ENCODE measurements at places on chromosomes 2 and 18. TPM values are rescaled to one million over a fixed set of nuclear protein-coding genes. Genes with fewer than 3 reads are reported as not detected.

Gene UPP2
- 3.7 TPM for polyA plus RNA-seq

Gene SCN1A
- 0.03 TPM for polyA plus RNA-seq

DNA sequence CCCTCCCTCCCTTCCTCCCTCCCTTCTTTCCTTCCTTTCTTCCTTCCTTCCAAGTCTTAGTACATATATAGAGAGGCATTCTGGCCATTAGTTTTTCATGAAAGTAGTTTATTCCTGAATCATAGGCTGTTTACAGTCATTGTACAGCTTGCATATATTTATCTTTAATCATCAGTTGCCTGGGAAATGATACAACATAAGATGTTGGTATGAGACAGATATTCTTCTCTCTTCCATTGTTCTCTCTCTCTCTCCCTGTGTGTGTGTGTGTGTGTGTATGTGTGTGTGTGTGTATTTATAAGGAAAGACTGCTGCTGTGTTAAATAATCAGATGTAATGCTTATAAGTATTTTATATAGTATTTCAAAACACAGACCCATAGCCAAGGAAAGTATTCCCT is 289.8 kb upstream of the UBE2E3 start:
- DNase-seq: no peak

GRCh38 chr2:121555008-121555407 is 24.3 kb downstream of the RNU4ATAC start:
- DNase-seq: no peak

Gene INO80D
- 9.5 TPM for polyA plus RNA-seq

- no peak for DNase-seq
These were observed 936.0 kb downstream of the TRIB2 start for GRCh38 chr2:13652531-13653313.

Gene RNF149
- polyA plus RNA-seq: 54.1 TPM

DNA sequence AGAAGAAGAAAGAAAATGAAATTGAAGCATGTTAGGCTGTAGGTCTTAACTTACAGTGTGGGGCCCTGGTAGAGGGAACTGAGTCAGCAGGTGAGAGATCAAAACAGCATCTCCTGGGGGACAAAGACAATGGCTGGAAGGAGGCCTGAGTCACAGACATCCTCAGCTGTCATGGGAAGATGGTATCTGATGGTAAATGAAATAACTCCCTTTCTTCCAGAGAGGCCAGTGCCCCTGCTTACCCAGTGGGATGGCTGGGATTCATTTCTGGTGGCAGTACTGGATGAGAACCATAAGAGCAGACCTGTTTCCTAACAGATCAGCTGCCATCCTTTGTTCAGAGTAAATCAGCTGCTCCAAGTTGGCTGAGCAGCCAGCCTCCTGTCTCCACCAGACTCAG is 251.3 kb upstream of the EPAS1 start:
- no peak for DNase-seq

Gene NEB
- polyA plus RNA-seq: 13.7 TPM

DNA sequence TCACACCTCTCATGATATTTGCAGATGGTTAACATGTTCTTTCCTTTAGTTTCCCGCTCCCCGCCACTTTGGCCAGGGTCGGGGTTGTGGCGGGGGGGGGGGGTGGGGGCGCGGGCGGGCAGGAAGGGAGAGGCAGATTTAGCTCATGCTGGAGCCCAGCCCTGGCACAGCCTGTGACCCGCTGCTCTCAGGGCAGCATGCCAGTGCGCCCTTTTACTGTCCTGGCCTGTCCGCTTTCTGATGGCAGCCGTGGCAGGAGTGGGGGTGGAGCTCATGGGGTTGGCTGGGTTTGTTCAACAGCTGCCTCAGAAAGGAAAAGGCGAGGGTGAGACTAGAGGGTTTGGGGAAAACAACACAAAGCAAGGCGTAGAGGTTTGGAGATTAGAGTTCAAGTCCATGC is 56.1 kb downstream of the TNP1 start:
- no peak for DNase-seq

- DNase-seq: no peak
These were observed 17.1 kb upstream of the GPR45 start for GRCh38 chr2:105224444-105224843.

- DNase-seq: no peak
These were observed 40.0 kb upstream of the LAPTM4A start for GRCh38 chr2:20091305-20091991.

DNA sequence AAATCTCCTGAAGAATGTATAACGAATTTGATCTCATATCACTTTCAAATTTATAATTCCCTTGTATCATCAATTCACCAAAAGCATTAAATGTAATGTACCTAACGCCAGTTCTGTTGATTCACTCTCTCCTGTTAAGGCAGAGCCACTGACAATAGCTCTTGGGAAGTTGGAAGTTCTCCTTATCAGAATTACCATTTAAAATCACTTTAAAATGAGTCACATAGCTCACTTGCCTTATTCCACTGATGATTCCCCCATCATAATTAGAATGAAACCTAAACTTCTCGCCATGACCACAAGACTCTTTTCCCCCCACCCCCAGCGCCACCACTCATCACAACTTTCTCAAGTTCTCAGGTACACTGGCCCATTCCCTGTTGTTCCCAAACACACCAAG is 117.1 kb downstream of the PID1 start:
- DNase-seq: no peak

DNA sequence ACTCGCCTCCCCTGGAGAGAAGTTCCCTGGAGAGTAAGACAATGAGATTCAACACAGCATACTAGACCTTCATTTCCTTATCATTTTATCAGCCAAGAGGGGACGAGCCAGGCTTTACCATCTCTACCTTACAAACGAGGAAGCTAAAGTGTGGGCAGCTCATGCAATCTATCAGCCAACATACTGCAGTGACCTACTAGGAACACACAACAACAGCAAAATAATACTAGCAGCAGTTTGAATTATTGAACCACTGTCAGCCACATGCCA is 60.0 kb upstream of the TEX51 start:
- no peak for DNase-seq

DNA sequence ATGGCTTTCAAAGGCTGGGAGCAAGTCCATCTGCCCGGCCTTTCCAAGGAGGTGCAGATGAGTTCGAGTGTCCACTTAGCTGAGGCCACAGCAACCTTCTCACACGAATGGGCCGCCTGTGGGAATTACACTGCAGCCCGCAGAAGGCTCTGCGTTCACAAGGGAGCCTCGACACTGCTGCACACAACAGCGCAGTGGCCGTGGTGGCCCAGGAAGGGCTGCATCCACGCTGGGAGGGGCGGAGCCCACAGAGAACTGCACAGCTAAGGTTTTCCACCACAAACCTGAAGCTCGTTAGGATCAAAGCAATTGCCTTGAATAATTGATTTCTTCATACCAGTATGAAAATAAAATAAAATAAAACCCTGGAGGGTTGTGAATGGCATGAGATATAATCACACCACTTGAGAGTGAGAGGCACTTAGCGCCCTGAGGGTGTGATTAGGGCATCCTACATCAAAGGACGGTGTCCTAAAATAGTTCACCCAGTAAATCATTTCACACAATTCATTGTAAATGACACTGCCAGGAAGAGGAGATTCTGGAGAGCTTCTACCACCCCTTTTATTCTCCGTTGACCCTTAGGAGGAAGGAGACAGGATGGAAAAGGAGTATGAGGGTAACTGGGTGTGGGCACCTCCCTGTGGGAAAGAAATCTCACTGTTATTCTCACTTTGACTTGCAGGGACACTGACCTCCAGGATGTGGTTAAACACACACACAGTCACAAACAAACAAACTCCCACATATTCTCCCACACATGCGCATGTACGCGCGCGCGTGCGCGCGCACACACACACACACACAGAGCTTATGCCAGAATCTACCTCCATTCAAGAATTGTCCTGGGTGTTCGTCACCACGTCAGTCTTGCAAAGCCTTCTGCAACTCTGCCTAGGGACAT is 256.6 kb upstream of the ID2 start:
- no peak for DNase-seq

DNA sequence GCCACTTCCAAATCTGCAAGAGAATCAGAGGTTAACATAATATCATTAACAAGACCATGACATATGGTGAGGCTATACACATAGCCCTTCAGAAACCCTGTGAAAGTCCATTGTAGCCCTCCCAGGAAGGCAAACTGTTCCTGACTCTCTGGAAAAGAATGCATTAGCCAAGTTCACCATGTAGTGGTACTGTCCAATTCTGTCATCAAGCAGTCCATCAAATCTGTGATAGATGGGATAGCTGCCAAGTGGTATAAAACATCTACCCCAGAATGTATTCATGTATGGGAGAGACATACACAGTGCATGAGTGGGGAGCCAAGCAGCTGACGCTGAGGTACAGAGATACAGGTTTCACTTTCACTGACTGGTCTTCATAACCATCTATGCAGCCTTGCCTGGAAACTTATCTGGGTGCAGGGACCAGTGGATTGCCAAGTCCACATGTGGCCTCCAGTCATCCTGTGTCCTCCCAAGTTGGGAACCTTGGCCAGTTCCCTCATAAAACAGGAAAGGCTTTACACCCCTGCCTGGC is 281.1 kb downstream of the MBD2 start:
- DNase-seq: no peak

- no peak for DNase-seq
These were observed 10.7 kb upstream of the HNRNPA3 start for GRCh38 chr2:177201919-177202346.

DNA sequence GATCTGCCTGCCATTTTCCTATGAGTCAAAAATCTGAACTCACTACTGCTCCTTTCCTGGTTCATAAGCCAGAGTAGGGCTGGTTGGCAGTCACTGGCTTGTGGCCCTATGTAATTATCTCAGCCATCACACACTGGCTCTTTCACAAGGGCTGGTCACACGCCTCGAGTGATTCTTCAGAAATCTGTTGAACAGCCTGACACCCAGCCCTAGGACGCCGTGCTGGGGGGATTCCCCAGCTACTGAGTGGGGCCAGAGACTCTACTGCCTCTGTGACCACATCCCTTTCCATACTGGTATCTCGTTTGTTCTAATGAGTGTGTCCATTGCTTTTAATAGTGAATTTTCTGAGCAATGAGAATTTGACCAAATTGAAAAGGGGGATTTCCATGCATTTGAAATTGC is 45.8 kb upstream of the RBM44 start:
- DNase-seq: no peak

DNA sequence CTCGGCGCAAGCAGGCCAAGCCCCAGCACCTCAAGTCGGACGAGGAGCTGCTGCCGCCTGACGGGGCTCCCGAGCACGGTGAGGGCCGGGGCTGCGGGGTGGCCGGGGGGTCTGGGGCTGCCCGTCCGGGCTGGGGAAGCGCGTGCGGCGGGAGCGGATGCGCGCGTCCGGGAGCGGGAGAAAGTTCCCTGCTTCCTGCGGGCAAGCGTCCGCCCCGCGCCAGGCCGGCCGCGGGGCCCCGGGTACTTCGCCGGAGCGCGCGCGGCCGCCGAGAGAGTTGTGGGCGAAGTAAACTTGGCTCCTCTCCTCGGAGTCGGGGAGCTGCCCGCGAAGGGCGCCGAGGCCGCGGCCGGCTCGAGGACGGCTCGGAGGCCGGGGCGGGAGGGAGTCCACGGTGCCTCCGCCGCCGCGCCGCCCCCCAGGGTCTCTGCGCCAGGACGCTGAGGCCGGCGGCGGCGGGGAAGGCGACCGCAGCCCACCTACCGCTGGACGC is 707 bp downstream of the SALL3 start:
- no peak for DNase-seq

- DNase-seq: no peak
These were observed 23.0 kb downstream of the DBI start for GRCh38 chr2:119389615-119390306.

GRCh38 chr18:52333860-52334259 is 6.1 kb upstream of the DCC start:
- DNase-seq: no peak

- no peak for DNase-seq
These were observed 743.7 kb upstream of the HS6ST1 start for GRCh38 chr2:129062146-129062912.

Gene KCNS3
- 7.7 TPM for polyA plus RNA-seq

Gene NPPC
- 0.44 TPM for polyA plus RNA-seq

Gene TFCP2L1
- polyA plus RNA-seq: 61.3 TPM

Gene LRRC30
- polyA plus RNA-seq: 0.56 TPM

Gene LRP2
- polyA plus RNA-seq: 189 TPM

Gene KDSR
- polyA plus RNA-seq: 48.2 TPM

DNA sequence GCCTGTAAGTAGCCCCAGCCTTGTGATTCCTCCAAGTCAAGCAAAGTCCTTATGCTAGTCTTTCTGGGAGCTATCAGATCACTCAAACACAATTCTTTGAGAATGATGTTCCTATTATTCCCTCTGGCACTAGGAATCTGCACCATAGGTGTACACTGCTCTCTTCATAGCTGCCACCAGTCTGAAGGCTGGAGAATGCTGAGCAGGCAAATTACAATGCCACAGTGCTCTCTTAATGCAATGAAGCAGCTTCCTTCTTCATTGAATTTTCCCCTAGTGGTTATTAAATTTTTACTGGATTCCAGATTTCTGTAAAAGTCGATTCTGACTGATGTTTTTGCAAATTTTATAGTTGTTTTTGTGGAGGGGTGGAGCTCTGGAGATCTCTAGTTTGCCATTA is 84.8 kb downstream of the CCDC178 start:
- no peak for DNase-seq

GRCh38 chr18:22169011-22169888 is at the start of gene GATA6:
Gene GATA6 (plus strand): TSS chr18:22169589. CDS start chr18:22171145, 1,556 bp downstream.
- DNase-seq: peak; percentile 63

DNA sequence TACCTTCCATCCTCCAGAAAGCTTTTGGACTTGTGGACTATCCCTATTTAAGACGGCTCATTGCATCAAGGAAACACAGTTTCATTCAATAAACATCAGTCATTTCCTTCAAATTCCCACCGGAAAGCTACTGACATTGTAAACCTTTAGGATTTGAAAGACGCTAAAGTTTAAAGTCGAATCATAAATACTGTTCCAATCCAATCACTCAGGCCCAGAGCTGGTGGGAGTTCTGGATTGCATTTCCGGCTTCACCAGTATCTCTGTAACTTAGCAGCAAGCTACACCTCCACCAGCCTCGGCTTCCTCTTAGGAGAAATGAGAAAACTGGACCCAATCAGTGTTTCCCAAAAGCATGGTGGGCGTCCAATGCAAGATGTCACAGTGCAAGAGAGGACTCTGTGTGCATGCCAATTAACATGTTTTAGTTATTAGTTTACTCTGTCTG is 1.6 kb downstream of the WDFY1 start:
- DNase-seq: no peak

DNA sequence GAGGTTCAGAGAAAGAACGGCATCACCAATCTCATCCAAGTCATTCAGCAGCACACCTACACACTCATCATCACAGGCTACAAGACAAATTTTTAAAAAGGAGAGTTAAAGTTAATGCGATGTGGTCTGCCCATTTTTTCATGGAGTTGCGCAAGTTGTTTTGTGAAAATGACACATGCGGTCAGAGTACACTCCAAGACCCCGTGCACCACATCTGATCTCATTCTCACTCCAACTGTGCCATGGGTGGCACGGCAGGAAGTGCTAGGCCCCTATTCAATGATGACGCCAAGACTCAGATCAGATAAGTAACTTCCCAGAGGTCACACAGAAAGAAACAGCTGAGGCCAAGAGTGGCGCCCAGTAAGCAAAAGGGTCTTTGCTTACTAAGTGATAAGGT is 119.8 kb downstream of the LAMA1 start:
- no peak for DNase-seq

Data from right renal pelvis (tissue), 4 donors.